ENCODE measurements at places on chromosomes 7 and 10. TPM values are rescaled to one million over a fixed set of nuclear protein-coding genes. Genes with fewer than 3 reads are reported as not detected.

The FOXP2 gene
- 72.1 TPM for total RNA-seq

The HPS6 gene
- 22.1 TPM for total RNA-seq

The EPO gene
- total RNA-seq = not detected

The EN2 gene
- 0.20 TPM for total RNA-seq

The PLCE1 gene
- 0.25 TPM for total RNA-seq

The PARP12 gene
- 0.15 TPM for total RNA-seq

The CDNF gene
- total RNA-seq = 2.2 TPM

The IDE gene
- 17.2 TPM for total RNA-seq

The RGS10 gene
- 311 TPM for total RNA-seq

The CHCHD1 gene
- 30.9 TPM for total RNA-seq

DNA sequence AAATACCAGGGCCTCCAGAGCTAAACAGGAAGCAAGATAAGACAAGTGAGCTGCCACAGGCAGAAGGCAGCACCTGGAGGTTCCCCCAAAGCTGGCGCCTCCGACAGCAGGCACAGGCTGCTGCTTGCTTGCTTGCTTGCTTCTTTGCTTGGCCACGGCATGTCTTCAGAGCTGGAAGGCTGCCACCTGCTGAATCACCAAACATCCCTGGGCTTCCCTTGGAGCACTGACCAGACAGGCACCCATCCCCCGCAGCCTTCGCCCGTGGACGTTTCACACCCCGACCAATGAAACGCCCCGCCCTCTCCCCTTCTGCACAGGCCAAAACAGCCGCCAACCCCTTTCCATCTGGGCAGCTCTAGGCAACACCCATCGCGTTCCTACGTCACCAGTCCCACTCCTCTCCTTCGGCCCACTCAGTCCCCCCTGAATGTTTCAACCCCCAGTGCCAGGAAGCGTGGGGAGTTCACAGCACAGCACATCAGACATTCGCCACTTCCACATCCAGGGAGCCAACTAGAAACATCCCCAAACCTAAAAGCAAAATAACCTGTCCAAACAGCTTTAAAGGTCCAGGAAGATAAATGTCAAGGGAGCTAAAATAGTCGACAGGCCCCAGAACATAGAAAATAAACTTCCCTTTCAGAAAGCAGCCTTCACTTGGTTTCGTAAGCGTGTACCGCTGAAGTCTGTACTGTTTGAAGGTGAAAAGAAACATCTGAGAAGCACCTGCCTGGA, 1.6 kb downstream of the SGMS1 start:
- peak; percentile 86 for DNase-seq

DNA sequence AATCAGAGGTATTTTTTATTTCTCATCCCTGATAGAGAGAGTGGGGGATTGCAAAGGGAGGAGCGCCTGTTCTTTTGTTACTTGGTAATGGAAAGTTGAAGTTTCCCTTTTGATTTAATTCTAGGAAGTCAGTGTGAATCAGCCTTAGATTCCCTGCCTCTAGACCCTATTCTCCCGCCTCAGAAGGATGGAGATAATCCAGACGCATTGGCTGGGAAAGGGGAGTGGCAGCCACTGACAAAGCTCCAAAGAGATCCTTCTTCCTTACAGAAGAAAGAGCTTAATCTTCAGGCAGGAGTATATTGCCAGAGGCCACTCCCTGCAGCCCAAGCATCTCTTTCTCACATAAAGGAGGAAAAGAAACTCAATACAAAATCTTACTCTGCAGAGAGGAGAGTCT, 122.3 kb upstream of the GALNT17 start:
- no peak for DNase-seq

GRCh38 chr10:25689346-25690100, 244.5 kb upstream of the MYO3A start:
- DNase-seq = no peak

DNA sequence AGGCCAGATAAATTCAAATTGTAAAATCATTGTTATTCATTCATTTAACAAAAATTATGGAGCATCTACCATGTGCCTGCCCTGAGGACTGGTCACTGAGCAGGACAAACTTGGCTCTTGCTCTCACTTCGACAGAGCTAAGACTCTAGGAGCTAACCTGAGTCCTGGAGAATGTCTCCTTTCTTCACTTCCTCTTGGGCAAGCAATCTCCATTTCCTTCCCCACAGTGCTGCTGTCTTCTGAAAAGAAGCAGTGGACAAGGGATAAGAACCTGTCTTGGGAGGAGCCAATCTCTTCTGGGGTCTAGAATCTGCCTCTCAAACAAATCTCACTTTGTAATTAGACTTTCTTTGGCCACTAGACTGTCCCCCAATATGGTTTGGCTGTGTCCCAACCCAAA, 76.2 kb upstream of the PLXNA4 start:
- no peak for DNase-seq

- no peak for DNase-seq
Observed at GRCh38 chr7:158186864-158187693, 400.5 kb downstream of the PTPRN2 start.

GRCh38 chr7:65477326-65477725, 103.7 kb downstream of the ZNF92 start:
- DNase-seq = peak; percentile 62

GRCh38 chr7:8035647-8036518, 67.3 kb downstream of the GLCCI1 start:
- DNase-seq = no peak

DNA sequence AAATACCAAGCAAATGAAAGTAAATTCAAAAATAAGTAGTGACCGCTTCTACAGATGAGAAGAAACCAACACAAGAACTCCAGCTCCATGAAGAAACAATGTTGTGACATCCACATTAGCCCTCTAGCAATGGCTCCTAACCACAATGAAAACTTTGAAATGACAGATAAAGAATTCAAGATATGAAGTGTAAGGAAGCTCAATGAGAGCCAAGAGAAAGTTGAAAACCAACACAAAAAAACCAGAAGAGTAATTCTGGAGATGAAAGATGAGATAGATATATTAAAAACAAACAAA, 68.2 kb upstream of the DDC start:
- no peak for DNase-seq

DNA sequence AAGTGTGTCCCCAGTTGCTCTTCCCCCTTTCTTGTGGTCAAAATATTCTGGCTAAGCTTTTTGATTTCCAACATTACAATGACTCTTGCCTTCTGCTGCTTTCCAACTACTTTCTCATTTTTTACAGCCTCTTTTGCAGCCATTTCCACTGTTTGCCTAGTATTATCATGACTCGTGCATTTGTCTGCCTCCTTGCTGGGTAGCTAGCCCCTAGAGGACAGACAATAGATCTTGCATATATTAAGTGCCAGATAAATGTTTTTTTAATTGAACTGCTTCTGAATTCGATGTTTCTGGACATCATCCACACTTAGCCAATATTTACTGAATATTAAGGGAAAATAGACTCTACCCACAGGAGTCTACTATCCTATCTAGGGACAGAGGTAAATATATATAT, 124.5 kb downstream of the POU6F2 start:
- DNase-seq = no peak

DNA sequence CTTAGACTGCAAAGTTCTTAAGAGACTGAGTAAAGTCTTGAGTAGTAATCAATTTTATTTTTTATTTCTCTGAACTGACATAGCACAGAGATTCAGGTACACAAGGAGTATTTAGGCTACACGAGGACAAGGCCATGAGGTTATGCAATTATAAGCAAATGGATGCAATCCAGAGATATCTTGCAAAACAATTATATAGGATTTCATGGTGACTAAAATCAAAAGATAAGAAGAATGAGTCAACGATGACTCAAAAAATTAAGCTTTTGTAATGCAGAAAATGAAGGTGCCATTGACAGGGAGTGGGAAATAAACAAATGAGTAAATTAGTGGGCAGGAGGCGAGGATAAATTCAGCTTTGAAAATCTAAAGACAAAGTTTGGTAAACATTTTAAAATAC, 66.7 kb upstream of the MYO3A start:
- DNase-seq = no peak

DNA sequence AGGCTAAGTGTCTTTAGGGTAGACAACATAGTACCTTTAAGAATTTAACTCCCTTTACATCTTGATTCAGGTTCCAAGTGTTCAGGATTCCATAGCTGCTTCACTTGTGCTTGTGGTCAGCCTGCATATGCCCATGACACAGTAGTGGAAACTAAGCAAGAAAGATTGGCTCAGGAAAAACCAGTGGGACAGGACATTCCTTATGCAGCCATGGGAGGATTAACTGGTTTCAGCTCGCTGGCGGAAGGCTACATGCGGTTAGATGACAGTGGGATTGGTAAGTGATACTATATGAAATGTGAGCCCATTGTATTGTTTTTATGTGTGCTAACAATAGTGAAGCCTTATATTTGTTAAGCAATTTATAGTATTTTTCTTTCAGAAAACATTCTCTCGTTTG, 11.3 kb downstream of the FAM221A start:
- no peak for DNase-seq

- no peak for DNase-seq
Observed at GRCh38 chr10:70034232-70034631, 18.4 kb upstream of the MACROH2A2 start.

- peak; percentile 4 for DNase-seq
Observed at GRCh38 chr10:79046326-79046725, 22.4 kb upstream of the ZMIZ1 start.

GRCh38 chr7:143910473-143911248, 8.7 kb upstream of the TCAF1 start:
- DNase-seq = no peak

DNA sequence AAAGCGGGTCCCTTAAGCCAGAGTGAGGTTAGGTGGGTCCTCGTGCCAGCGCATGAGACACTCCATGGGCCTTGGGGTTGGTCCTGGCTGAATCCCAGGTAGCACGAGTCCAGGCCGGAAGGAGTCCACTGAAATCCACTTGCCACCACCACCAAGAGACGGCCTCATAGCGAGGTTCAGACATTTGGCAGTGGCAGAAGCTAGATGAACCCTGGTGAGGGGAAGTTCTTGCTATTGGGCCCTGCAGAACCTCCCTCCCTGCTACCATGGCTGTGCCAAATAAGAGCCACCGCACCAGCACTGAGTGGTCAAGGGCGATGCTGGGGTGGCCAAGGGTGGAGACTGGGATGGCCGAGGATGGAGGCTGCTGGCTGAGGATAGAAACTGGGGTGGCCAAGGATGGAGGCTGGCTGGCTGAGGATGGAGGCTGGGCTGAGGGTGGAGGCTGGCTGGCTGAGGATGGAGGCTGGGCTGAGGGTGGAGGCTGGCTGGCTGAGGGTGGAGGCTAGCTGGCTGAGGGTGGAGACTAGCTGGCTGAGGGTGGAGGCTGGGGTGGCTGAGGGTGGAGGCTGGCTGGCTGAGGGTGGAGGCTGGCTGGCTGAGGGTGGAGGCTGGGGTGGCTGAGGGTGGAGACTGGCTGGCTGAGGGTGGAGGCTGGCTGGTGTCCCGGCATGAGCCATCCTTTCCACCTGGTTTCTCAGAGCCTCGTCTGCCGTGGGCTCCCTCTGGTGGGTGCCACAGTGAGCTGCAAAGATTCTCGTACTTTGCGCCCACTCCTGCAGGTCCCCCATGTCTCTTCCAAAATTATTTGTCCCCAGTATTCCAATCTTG, 88.2 kb downstream of the ELFN1 start:
- no peak for DNase-seq

DNA sequence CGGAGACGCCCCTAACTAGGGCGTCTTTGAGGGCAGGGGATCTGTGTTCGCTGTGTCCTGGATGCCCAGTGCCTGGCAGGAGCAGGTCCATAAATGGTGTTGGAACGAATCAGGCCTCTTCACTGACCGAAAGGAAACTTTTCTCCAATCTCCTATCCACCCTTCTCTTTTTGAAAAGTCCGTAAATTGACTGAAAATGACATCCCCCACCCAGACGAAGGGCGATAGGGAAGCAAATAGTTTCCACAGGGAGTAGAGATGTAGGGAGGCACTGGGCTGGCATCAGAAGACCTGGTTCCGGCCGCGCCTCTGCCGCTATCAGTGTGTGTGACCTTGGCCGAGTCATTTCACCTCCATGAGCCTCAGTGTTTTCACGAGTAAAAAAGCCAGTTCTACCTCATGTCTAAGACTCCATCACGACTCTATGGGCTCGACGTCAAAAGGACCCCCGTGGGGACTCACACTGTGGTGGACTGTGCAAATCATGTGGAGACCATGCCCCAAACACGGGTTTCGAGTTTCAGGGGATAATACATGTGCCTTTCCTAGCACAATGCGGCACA, 497 bp upstream of the RAB11FIP2 start:
- no peak for DNase-seq

- peak; percentile 85 for DNase-seq
Observed at GRCh38 chr7:158325530-158326381, 261.9 kb downstream of the PTPRN2 start.

- no peak for DNase-seq
Observed at GRCh38 chr10:59885430-59886134, 20.8 kb downstream of the CCDC6 start.

- DNase-seq = no peak
Observed at GRCh38 chr7:45118889-45119331, 7.4 kb upstream of the TBRG4 start.
